Vagina (tissue), 2 donors: ENCODE measurements at places on chromosomes 7 and 10. TPM values are rescaled to one million over a fixed set of nuclear protein-coding genes. Genes with fewer than 3 reads are reported as not detected.

- H3K4me1 ChIP-seq, result no peaks in the 10 kb centered on the region
- DNase-seq, result no peak
- H3K27ac ChIP-seq, result no peak overlapping the region
- no peaks in the 10 kb centered on the region for H3K36me3 ChIP-seq
- no peaks in the 10 kb centered on the region for H3K27me3 ChIP-seq
These were observed 337.3 kb upstream of the GHITM start for GRCh38 chr10:83801983-83802382.

DNA sequence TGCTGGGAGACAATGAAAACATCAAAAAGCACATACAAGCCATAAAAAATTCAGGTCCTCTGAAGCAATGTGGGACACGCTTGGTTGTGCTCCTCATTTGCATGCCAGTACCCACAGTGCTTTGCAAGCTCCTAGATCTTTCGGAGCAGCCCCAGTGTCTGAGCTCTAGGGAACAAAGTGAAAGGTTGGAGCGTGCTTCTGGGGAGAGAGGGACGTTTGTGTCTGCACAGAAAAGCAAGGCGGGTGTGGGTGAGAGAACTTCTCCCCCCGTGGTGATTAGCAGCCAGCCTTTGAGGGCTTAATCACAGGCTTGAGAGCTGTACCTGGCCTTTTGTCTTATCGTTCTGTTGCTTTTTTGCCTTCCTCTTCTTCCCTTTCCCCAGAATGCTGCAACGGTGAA, 76.7 kb upstream of the HABP2 start:
- H3K4me1 ChIP-seq, result peaks cover 20% of the 10 kb centered on the region
- H3K36me3 ChIP-seq, result no peaks in the 10 kb centered on the region
- H3K4me3 ChIP-seq, result no peak overlapping the region

- no peak overlapping the region for H3K27ac ChIP-seq
- no peaks in the 10 kb centered on the region for H3K36me3 ChIP-seq
- H3K27me3 ChIP-seq, result no peaks in the 10 kb centered on the region
- H3K4me3 ChIP-seq, result no peak overlapping the region
- H3K4me1 ChIP-seq, result peaks cover 7% of the 10 kb centered on the region
These were observed 158.5 kb downstream of the HERPUD2 start for GRCh38 chr7:35536396-35536826.

GRCh38 chr7:19117091-19117869, at the start of gene TWIST1:
Gene TWIST1 (minus strand): TSS chr7:19117636. CDS start chr7:19117321, 315 bp downstream.
- peaks cover 25% of the 10 kb centered on the region for H3K4me1 ChIP-seq
- peaks cover 8% of the 10 kb centered on the region for H3K27me3 ChIP-seq
- H3K36me3 ChIP-seq, result no peaks in the 10 kb centered on the region
- peak within 1 kb of the TSS; percentile 63 for H3K4me3 ChIP-seq

The SFTPA1 gene
- 2.9 TPM for total RNA-seq

The C7orf25 gene
- 5.4 TPM for total RNA-seq
